ENCODE measurements at places on chromosomes 4 and X.

GRCh38 chrX:40459571-40460158 is 121.1 kb upstream of the ATP6AP2 start:
- DNase-seq, result no peak

- DNase-seq, result peak; percentile 62
These were observed 426 bp downstream of the SLBP start for GRCh38 chr4:1711571-1712215.

DNA sequence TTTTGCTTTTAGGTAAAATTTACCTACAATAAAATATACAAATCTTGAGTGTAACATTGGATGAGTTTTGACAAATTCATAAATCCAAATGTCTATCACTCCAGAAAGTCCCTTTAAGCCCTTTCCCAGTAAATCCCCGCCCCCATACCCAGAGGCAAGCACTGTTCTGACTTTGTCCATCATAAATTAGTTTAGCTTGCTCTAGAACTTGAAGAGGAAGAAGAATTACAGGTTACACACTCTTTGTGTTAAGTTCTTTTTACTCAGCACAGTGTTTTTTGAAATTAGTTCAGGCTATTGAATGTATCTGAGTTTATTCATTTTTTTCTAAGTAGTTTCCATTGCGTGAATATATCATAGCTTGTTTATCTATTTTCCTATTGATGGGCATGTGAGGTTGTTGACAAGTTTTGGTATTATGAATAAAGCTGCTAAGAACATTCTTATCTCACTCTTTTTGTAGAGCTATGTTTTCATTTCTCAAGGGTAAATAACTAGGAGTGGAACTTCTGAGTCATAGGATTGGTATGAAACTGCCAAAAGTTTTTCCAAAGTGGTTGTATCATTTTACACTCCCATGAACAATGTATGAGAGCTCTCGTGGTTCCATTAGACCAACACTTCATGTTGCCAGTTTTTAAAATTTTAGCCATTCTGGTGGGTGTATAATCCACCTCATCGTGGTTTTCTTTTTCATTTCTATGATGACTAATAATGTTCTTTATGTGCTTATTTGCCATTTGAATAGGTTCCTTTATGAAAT is 22.4 kb upstream of the HPSE start:
- DNase-seq, result peak; percentile 17

DNA sequence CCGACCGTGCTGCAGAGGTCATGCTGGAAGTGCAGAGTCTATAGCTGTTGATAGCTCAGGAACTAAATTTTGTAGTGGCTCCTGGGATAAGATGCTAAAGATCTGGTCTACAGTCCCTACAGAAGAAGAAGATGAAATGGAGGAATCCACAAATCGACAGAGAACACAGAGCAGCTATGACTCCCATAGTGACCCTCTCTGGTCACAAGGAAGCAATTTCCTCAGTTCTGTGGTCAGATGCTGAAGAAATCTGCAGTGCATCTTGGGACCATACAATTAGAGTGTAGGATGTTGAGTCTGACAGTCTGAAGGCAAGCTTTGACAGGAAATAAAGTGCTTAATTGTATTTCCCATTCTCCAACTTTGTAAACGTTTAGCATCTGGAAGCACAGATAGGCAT is 8.8 kb downstream of the MANBA start:
- DNase-seq, result no peak

DNA sequence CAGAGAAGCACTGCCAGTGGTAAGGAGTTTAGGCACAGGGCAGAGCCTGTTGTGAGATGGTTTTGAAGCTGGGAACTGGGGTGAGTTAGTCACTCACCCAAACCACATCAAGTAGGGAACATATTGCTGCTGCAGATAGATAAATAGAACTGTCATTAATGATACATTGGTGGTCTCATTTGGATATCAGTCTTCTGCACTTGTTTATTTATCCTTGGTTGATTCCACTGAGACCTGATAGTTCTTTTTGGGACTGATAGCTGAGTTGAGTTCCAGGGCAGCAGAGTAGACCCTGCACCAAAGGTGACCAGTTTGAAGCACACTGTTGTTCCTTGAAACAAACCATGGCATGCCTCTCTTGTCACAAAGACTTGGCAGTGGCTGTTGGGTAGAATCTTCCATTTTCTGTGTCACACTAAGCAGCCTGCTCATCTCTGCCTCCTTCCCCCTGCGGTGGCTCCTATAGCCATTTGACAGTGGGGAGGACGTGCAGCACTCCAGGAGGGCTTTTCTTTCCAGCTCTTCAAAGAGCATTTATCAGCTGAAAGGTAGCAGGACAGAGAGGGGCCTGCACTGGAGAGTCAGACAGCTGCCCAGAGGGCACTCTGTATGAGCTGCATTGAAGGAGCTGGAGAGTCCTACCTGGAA is 59.7 kb upstream of the TMEM164 start:
- DNase-seq, result no peak

- DNase-seq, result no peak
These were observed 18.3 kb upstream of the MSL3 start for GRCh38 chrX:11739776-11740175.

GRCh38 chr4:76197031-76197743 is 16.4 kb downstream of the SCARB2 start:
- DNase-seq, result no peak

- DNase-seq, result peak; percentile 29
These were observed 250.8 kb downstream of the ARHGAP24 start for GRCh38 chr4:85725721-85726170.

DNA sequence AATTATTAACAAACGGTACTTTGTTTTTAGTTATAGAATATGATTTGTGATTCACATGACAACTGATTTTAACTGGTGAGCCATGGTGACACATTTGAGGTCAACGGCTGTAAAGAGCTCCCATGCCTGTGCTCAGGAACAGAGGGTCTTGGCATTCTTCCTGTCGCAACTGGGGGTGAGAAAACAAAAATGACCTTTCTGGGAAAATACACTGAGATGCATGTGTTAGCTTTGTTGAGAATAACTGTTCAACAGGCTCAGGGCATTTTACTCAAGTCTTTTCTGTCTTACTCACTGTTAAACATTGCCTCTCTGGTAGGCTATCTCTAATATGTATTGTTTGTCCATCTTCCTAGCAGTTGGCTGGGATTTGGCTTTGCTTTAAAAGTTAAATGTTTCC is 57.1 kb upstream of the HPGD start:
- no peak for DNase-seq

DNA sequence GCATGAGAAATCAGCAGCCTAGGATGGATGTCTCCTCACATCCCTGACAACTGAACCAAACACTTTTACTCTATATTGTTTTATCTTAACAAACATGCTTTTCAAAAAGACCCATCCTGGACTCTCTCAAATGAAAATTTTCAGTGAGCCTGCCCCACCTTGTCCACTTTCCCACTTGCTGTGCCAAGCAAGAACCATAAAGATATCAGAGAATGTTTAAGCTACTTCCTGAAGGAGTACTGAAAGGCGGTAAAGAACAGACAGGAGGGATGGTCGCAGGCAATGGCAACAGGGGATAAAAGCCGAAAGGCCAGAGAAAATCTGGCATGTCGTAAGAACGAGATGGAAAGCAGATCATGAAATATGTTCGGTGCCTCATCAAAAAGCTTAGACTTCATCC is 10.5 kb downstream of the APBB2 start:
- no peak for DNase-seq

DNA sequence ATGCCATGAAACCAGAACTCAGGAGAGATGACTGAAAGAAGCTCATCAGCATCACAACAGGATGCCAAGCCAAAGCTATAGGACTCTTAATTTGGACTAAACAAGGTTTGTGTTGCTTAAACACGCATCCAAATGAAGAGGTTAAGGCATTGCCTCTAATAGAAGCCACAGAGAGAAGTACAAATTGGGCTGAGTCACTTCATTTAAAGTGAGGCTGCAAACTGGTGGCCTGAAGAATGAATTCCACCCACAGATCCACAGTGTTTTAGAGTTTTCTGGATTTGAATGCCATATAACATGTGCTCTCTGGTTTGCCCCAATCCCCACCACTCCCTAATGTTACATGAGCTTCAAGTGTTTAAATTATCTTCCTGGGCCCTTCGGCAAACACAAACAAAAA is 103.5 kb downstream of the FIP1L1 start:
- DNase-seq, result no peak

GRCh38 chrX:38599796-38600755 is 38.7 kb downstream of the TSPAN7 start:
- no peak for DNase-seq

DNA sequence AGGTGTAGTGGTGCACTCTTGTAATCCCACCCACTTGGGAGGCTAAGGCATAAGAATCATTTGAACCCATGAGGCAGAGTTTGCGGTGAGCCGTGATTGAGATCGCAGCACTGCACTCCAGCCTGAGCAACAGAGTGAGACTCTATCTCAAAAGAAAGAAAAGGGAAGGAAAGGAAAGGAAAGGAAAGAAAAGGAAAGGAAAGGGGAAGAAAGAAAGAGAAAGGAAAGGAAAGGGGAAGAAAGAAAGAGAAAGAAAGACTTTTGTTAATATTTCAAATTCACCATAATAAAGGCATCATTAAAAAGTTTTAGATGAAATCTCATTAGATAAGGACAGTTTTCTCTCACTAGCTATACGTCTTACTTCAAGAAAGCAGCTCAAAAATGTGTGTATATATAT is 660.5 kb upstream of the ATOH1 start:
- DNase-seq, result no peak

- no peak for DNase-seq
These were observed 1114.5 kb downstream of the RAPGEF2 start for GRCh38 chr4:160217352-160217751.

DNA sequence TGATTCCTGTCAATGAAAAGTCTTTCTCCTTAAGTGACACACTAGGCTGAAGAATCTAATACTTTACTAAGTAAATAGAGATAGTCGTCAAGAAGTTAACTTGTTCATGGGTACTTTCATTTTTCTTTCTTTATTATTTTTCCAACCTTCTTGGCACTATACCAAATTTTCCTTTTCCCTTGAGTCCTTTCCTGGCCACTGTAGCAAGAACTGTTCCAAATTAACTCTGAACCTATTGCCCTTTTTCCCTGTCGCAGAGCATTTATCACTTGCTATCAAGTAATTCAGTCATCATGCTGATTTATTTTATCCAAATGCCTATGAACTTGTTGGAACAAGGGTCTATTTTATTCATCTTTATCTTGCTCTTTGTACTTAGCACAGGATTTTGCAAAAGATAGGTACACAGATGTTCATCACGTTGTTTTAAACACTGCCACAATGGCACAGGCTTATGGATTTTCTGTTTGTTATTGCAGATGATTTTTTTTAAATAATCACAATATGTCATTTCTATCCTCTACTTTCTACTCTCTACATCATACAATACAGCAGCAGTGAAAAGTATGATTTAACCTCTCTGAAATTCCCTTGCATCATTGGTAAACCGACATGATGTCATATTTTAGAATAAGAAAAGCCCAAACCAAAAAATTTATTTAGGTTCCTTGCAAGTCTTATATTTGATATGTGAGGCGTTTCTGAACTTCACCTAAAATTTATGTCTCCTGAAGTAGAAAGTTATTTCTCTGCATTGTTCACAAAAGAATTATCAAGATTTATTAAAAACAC is 2352.3 kb downstream of the PCDH7 start:
- DNase-seq, result no peak

DNA sequence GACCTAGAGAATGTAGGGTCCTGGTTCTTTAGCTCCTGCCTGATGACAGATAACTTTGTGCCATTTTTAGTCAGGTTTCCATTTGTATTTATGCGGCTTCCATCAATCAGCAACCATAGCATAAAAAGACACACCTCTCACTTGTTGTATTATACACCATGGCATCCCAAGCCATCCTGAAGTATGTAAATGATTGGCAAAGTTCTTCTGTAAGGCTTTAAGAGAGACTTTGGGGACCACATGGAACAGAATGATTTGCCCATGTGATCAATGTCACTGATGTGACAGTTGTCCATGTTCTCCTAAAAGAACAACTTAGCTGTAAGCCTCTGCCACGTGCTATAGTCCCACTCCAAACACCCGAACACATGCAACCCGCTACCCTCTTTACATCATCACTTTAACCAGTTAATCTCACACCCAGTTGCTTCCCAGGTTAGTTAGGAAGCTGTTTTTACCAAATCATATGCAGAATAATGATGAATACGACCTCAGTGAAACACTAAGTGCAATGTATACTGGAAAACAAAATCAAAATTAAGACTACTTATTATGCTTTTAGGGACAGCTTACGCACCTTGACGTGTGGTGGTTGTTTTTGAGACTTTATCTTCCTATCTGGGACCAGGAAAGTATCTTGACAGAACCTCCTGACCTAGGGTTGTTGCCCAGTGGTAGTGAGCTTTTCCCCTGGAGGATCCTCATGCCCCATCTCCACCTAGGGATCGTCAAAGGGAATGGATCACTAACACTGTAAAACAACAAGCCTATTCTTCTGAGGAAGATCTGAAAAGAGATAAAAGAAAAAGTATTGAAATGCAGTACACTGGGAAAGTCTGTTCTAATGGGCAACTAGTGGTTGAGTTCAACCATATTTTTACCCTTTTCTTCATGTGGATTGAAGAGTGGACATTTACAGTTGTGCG is 267.8 kb downstream of the CHIC1 start:
- DNase-seq, result no peak

GRCh38 chr4:118918388-118918787 is 29.7 kb downstream of the SYNPO2 start:
- DNase-seq, result no peak

DNA sequence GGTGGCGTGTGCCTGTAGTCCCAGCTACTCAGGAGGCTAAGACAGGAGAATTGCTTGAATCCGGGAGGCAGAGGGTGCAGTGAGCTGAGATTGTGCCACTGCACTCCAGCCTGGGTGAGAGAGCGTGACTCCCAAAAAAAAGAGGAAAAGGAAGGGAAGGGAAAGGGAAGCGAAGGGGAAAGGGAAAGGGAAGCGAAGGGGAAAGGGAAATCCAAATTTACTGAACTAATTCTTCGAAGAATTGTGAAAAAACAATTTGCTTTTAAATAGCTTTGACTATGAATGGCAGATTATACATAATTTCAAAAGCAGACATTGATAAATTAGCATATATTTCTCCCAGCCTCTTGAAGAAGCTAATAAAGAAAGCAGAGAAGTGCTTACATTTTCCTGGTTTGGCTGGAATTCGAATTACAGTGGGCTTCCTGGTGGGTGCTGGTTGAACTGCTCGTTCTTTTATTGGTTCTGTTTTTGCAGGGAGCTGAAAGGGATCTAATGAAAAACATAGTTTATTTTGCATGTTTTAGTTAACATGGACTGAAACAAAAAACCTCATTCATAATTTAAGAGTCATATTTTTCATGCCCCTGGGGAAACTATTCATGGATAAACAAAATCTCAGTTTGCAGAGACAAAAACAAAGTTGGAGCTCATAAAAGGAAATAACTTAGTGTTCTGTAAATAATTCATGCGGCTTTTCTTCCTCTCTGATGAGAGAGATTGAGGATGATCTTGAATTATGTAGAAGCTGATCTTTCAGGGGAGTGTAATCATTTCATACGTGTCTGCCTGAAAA is 66.0 kb downstream of the RPS3A start:
- no peak for DNase-seq

DNA sequence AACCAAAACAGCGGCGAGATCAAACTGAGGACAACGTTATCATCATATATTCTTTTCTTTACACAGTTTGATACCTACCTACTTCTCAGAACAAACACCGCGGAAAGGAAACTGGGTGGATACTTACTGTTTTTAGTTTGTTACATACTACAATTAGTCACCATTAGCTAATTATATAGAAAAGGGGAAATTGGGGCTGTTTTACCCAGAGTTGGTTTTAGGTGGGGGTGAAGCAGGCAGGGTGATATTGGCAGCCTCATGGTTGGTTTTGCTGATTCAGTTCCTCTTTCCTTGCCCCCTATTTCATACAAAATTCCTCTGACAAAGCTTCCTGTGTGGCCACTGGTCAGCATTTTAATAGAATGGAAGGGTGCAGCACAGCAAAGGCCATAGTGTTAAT is 77.8 kb downstream of the SORBS2 start:
- DNase-seq, result no peak

GRCh38 chrX:56233682-56234081 is 1.5 kb downstream of the KLF8 start:
- DNase-seq, result peak; percentile 65

Measured in thyroid gland (tissue), 4 donors.